ENCODE measurements at places on chromosomes 11 and 22. TPM values are rescaled to one million over a fixed set of nuclear protein-coding genes. Genes with fewer than 3 reads are reported as not detected.

Gene OR51I1
- total RNA-seq: not detected

Gene TSGA10IP
- not detected for total RNA-seq

Gene SLN
- not detected for total RNA-seq

Gene RNH1
- 295 TPM for total RNA-seq

Gene TRIM48
- not detected for total RNA-seq

Gene NLRP6
- total RNA-seq: not detected

Gene KRTAP5-2
- total RNA-seq: not detected

Gene JAML
- total RNA-seq: 4.8 TPM

Gene NTM
- 8.7 TPM for total RNA-seq

Data from adrenal gland (tissue), 19 donors.